A673 (cell line): ENCODE measurements at places on chromosomes 5 and 9. TPM values are rescaled to one million over a fixed set of nuclear protein-coding genes. Genes with fewer than 3 reads are reported as not detected.

GRCh38 chr5:79824444-79824843, 134.8 kb downstream of the CMYA5 start:
- H3K4me3 ChIP-seq, result no peak overlapping the region
- no peaks in the 10 kb centered on the region for H3K4me1 ChIP-seq
- H3K27me3 ChIP-seq, result no peaks in the 10 kb centered on the region

GRCh38 chr5:35717718-35718117, 100.1 kb downstream of the SPEF2 start:
- H3K4me1 ChIP-seq, result no peaks in the 10 kb centered on the region
- H3K27me3 ChIP-seq, result no peaks in the 10 kb centered on the region
- H3K36me3 ChIP-seq, result no peaks in the 10 kb centered on the region
- no peak for DNase-seq
- no peak overlapping the region for H3K27ac ChIP-seq
- H3K4me3 ChIP-seq, result no peak overlapping the region

GRCh38 chr9:129173296-129174101, 4.6 kb downstream of the IER5L start:
- DNase-seq, result no peak
- no peaks in the 10 kb centered on the region for H3K27me3 ChIP-seq
- H3K4me3 ChIP-seq, result peak overlapping the region; percentile 66
- no peaks in the 10 kb centered on the region for H3K36me3 ChIP-seq
- H3K27ac ChIP-seq, result peak overlapping the region; percentile 93
- H3K4me1 ChIP-seq, result peaks cover 17% of the 10 kb centered on the region

GRCh38 chr9:82024908-82025307, 36.3 kb downstream of the SPATA31D1 start:
- no peak overlapping the region for H3K4me3 ChIP-seq
- no peak overlapping the region for H3K27ac ChIP-seq
- no peaks in the 10 kb centered on the region for H3K27me3 ChIP-seq
- no peak for DNase-seq
- H3K36me3 ChIP-seq, result no peaks in the 10 kb centered on the region
- no peaks in the 10 kb centered on the region for H3K4me1 ChIP-seq

DNA sequence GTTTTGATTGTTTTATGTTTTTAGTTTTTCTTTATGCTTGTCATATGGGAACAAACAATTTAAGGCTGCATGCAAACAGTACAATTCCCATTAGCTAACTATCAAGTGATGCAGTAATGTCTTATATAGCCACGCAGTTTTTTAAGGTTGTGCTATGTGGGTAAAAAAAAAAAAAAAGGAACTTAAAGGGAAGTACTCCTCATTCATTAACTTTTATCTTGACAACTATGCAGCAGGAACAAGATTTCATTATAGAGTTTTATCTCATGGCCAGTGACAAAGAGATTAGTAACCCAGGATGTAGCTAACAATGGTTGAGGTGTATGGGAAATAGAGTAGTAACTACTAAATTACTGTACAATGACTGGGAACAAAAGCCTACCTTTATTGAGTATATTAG, 1008.2 kb upstream of the CDH9 start:
- no peak overlapping the region for H3K4me3 ChIP-seq
- H3K27ac ChIP-seq, result no peak overlapping the region
- no peak for DNase-seq
- H3K4me1 ChIP-seq, result no peaks in the 10 kb centered on the region

DNA sequence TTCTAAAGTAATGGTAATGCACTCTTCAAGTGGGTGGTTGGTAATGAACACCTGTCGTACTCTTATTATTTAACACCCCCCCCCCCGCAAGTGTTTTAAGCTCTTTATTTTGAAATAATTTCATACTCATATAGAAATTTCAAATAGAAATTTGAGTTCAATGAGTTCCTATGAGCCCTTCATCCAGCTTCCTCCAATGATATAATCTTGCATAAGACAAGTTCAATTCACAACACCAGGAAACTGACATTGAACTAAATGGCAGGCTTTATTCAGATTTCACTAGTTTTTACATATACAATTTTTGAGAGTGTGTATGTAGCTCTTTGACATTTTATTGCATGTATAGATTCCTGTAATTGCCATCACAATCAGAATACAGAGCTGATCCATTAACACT, 30.9 kb upstream of the OSMR start:
- no peak overlapping the region for H3K27ac ChIP-seq
- H3K36me3 ChIP-seq, result no peaks in the 10 kb centered on the region
- H3K4me1 ChIP-seq, result peaks cover 3% of the 10 kb centered on the region
- no peak for DNase-seq
- no peak overlapping the region for H3K4me3 ChIP-seq

DNA sequence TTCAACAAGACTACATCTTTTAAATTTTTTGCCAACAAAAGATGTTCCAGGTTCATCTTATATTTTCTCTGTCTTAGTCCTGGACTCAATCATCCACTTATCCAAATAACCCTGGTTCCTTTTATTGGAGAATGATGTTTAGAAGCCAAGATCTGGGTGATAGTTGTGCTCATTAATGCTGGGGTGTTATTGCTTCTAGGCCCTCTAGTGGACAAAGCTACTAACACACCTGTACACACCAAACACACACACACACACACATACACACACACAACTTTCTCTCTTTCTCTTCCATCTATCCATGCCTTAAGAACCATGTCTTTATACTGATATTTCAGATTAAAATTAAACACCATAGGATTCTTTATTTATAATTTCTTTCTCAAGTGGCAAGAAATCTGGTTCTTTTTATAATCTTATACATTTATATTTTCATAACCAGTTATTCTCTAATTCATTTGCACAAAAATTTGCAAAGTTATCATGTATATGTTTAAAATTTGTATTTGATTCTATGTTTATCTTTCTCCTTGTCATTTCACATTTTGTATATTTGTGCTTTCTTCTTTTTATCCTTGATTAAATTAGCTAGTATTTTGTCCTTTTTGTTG, 179.1 kb upstream of the SMIM23 start:
- H3K4me3 ChIP-seq, result no peak overlapping the region
- H3K4me1 ChIP-seq, result no peaks in the 10 kb centered on the region
- no peak overlapping the region for H3K27ac ChIP-seq
- no peaks in the 10 kb centered on the region for H3K27me3 ChIP-seq
- peak; percentile 19 for DNase-seq
- no peaks in the 10 kb centered on the region for H3K36me3 ChIP-seq

DNA sequence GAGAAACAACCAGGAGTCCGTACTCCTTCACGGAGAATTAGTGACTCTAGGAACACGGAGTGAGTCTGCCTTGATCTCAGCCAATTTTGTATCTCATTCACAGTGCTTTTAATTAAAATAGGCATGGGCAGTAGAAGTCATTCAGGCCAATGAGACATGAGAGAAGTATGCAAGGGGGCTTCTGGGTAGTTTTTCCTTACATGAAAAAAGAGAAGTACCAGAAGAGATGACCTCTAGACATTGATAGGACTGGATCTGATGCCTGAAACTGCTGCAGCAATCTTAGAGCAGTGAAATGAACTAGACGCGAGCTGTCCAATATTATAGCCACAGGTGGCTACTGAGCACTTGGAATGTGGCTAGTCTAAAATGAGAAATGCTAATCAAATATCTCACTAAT, 187.7 kb upstream of the TLE4 start:
- peaks cover 15% of the 10 kb centered on the region for H3K27me3 ChIP-seq
- DNase-seq, result no peak
- H3K4me3 ChIP-seq, result no peak overlapping the region

DNA sequence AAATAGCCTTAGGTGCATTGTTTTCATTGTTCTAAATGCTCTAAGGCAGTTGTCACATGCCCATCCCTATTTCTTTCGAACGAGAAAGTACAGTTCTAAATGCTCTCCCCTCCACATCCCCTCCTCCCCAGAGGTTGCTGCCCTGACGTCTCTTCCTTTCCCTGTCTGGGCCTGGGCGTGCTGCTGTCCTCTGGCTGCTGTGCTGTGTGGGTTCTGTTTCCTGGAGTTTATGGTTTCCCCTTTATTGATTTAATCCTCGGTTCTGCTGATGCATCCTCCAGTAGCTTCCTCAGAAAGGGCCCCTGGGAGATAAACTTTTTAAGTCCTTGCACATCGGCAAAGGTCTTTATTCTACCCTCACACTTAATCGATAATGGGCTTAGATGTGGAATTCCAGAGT, 48.8 kb downstream of the MVB12B start:
- peak overlapping the region; percentile 69 for H3K27ac ChIP-seq
- H3K27me3 ChIP-seq, result no peaks in the 10 kb centered on the region
- H3K4me3 ChIP-seq, result peak overlapping the region; percentile 12
- H3K36me3 ChIP-seq, result no peaks in the 10 kb centered on the region
- DNase-seq, result peak; percentile 79
- peaks cover 25% of the 10 kb centered on the region for H3K4me1 ChIP-seq

DNA sequence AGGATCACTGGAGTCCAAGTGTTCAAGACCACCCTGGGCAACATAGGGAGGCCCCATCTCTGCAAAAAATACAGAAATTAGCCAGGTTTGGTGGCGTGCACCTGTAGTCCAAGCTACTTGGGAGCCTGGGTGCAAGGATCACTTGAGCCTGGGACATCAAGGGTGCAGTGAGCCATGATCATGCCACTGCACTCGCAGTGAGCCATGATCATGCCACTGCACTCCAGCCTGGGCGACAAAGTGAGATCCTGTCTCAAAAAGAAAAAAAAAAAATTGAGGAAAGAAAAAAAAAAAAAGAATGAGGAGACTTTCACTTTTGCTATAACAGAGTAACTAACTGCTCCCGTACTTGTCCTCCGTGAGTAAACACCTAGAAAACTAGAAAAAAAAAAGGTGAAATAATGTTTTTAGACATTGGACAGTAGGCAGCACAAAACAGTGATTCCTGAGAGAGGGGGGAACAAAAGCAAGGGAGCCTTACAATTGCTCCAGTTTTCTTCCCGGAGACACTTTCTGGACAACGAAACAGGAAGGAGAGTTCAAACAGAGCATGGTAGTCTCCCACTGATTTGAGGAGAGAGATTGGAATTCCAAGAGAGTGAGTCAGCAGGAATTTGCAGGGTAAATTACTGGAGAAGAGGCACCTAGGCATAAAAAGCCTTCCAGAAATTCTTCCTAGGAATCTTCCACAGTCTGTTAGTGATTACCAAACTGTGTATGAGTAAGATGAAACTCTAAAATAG, 6.9 kb upstream of the ZBTB5 start:
- H3K27ac ChIP-seq, result peak overlapping the region; percentile 89
- no peaks in the 10 kb centered on the region for H3K27me3 ChIP-seq
- peak overlapping the region; percentile 27 for H3K4me3 ChIP-seq
- H3K36me3 ChIP-seq, result peaks cover 6% of the 10 kb centered on the region
- DNase-seq, result peak; percentile 92
- peaks cover 16% of the 10 kb centered on the region for H3K4me1 ChIP-seq

GRCh38 chr5:132076983-132077382, 3.4 kb downstream of the CSF2 start:
- no peaks in the 10 kb centered on the region for H3K36me3 ChIP-seq
- no peaks in the 10 kb centered on the region for H3K4me1 ChIP-seq
- no peak for DNase-seq

DNA sequence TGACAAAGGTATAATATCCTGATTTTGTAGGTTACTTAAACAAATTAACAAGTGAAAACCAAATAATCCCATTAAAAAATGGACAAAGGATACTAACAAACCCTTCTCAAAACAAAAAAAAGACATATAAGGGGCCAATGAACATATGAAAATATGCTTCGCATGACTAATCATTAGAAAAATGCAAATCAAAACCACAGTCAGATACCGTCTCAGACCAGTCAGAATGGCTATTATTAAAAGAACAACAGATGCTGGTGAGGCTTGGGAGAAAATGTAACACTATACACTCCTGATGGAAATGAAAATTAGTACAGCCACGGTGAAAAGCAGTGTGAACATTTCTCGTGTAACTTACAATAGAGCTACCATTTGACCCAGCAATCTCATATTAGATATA, 1542.2 kb upstream of the CDH9 start:
- H3K4me1 ChIP-seq, result no peaks in the 10 kb centered on the region
- H3K36me3 ChIP-seq, result no peaks in the 10 kb centered on the region
- H3K27me3 ChIP-seq, result no peaks in the 10 kb centered on the region
- no peak overlapping the region for H3K4me3 ChIP-seq
- no peak for DNase-seq
- H3K27ac ChIP-seq, result no peak overlapping the region

DNA sequence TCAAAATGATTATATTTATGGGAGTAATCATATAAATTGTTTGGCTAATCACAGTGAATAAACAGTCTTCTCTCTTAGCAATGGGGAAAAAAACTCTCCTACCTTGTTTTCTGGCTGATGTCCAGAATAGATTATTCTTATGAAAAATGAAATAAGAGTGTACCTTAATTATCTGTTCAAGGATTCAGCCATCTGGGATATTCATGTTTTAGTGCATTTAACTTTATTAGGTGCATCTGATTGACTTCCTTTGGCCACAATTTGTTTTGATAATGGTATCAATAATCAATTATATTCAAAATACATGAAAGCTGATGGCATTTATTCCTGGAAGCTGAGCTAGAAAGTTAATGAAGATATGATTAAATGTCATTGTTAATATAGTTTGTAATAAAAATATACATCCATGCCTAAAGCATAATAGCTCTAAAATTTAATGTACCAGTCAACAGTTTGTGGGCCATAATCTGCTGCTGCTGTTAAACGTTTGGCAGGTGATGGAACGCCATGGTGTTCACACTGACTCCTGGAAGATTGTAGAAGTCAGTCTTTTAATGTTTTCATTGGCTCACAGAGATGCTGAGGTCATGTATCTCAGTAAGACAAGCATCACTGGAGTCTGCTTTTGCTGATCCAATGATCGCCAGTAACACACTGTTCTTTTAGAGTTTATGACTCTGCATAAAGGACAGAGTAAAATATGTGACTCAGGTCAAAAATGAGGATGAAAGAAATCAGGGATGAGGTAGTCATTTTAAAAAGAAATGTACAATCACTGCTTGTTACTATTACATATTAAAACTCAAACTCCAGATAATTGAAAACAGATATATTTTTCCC, 105.8 kb downstream of the ISL1 start:
- no peak for DNase-seq
- no peaks in the 10 kb centered on the region for H3K4me1 ChIP-seq
- no peak overlapping the region for H3K27ac ChIP-seq

- DNase-seq, result no peak
- no peaks in the 10 kb centered on the region for H3K4me1 ChIP-seq
- H3K27me3 ChIP-seq, result no peaks in the 10 kb centered on the region
- H3K4me3 ChIP-seq, result no peak overlapping the region
- H3K36me3 ChIP-seq, result no peaks in the 10 kb centered on the region
These were observed 261.2 kb downstream of the GADD45G start for GRCh38 chr9:89865981-89866380.

GRCh38 chr5:34040472-34040871, 2.5 kb downstream of the C1QTNF3 start:
- H3K36me3 ChIP-seq, result no peaks in the 10 kb centered on the region
- H3K27me3 ChIP-seq, result no peaks in the 10 kb centered on the region
- no peak overlapping the region for H3K27ac ChIP-seq
- no peak for DNase-seq

- H3K27me3 ChIP-seq, result no peaks in the 10 kb centered on the region
- no peaks in the 10 kb centered on the region for H3K4me1 ChIP-seq
- no peak overlapping the region for H3K4me3 ChIP-seq
- no peak for DNase-seq
- H3K36me3 ChIP-seq, result no peaks in the 10 kb centered on the region
These were observed 65.0 kb upstream of the DAP start for GRCh38 chr5:10825897-10826644.

CETN3 gene
- total RNA-seq, result 25.3 and 30.1 TPM in 2 replicates

SVEP1 gene
- 0.45 and 0.46 TPM in 2 replicates for total RNA-seq

BARHL1 gene
- total RNA-seq, result not detected in 2 replicates

SCGB3A2 gene
- total RNA-seq, result not detected in 2 replicates

ITGA2 gene
- 0.69 and 0.92 TPM in 2 replicates for total RNA-seq

TRIM36 gene
- 16.8 and 17.5 TPM in 2 replicates for total RNA-seq

PCDHGA8 gene
- total RNA-seq, result 2.2 and 2.6 TPM in 2 replicates

ACOT12 gene
- not detected in 2 replicates for total RNA-seq

RPS14 gene
- total RNA-seq, result 1,789 and 1,909 TPM in 2 replicates

MARCHF3 gene
- 0.81 and 1.1 TPM in 2 replicates for total RNA-seq

PRDM9 gene
- total RNA-seq, result not detected in 2 replicates

BNC2 gene
- total RNA-seq, result 0.45 and 0.74 TPM in 2 replicates
